ENCODE measurements at places on chromosomes 2 and 18.

GRCh38 chr18:49813069-49813318 is 339 bp downstream of the ACAA2 start:
- no peak for DNase-seq

GRCh38 chr2:135091681-135092080 is 39.6 kb downstream of the RAB3GAP1 start:
- DNase-seq = no peak

DNA sequence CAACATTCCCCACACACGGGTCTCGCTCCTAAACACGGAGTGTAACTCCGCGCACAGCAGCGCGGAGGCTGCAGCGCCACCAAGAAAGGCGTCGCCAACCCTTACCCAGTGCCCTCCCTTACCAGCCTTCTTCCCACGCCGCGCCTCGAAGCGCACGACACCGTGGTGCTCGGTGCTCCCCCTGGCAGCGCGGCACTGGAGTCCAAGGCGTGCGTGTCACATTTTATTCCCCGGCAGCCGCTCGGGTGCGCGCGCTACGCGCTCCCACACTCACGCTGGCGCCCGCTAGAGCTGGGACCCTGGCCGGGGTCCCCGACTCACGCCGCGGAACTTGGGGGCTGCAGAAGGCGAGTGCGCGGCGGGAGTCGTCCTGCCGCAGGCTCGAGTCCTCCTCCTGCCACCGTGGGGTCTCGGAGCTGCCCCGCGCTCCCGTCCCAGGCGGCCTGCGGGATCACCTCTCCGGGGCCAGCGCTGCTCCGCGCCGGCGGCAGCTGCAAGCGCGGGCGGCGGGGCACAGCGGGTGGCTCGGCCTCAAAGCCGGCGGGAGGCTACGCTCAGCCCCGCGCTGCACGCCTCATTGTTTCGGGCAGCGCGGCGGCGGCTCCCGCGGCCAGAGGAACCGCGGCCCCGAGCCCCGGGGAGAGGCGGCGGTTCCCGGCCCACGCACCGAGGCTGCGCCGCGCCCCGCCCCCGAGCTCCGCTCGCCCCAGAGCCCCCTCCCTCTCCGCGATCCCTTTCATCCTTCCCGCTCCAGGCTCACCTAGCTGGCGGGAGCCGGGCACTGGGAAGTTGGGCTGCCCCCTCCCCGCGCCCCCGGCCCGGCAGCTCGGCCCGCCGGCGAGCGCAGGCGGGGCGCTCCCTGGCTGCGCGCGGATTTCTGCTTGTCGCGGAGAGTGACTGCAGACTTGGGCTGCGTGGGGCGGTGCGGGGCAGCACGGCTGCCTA is at the start of gene ST6GAL2:
ST6GAL2 (minus strand) TSS at position 197 of the 945 bp plus-strand sequence. CDS start 42,190 bp downstream, outside the sequence.
- no peak for DNase-seq

GRCh38 chr2:20677301-20678085 is 10.5 kb downstream of the GDF7 start:
- no peak for DNase-seq

DNA sequence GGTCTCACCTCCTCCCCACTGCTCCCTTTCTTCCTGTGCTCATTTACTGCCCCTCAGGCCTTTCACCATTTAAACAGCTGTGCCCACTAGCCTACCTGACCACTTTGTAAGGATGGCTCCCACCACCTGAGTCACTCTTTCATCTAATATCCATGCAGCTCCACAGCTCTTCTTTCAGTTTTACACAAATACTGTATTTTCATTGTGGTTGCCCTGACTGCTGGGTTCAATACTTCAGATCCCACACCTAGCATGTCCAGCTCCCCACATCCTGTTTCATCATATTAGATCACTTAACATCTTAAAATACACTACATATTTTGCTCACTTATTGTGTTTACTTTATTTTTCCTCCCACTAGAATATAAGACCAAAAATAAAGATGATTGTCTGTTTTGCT is 1110.6 kb downstream of the TSN start:
- DNase-seq = no peak

DNA sequence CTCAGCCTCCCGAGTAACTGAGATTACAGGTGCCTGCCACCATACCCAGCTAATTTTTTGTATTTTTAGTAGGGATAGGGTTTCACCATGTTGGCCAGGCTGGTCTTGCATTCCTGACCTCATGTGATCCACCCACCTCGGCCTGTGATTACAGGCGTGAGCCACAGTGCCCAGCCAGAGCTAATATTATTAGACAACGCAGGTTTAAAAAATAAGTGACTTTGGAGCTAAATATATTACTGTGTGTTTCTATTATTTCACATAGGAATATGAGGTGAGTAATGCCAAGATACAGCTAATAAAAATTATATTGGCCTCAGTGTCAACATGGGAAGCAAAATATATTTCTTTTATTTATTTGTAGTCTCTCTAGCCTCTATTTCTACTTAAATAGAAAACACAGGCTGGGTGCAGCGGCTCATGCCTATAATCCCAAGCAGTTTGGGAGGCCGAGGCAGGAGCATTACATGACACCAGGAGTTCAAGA is 120.2 kb downstream of the C2orf74 start:
- DNase-seq = no peak

DNA sequence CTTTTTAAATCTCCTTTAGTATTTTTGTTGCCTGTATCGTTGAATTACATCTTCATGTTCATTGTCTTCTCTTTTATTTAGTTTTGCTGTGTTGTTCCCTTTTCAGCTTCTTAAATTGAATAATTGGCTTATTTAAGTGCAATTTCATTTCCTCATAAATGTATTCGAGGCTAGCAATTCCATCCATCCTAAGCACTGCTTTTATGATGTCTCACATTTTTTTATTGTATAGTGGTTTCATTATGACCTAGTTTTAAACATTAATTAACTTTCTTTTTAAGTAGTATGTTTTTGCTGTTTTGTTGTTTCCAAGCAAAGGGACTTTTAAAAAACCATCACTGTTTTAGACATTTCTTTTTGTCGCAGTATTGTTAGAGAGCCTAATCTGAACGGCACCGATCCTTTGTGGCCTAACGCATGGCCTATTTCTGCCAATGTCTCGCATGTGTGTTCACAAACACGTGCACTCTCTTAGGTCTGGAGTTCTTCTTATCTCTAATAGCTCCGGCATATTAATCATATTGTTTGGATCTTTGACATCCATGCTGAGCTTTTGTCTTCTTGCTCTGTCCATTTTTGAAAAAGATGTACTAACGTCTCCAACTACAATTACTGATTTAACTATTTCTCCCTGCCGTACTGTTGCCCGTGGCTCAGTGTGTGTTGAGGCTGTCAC is 59.6 kb upstream of the ZNF516 start:
- DNase-seq = no peak

GRCh38 chr2:216533609-216534008 is 35.0 kb downstream of the RPL37A start:
- DNase-seq = no peak

- no peak for DNase-seq
These were observed 56.7 kb downstream of the GPR39 start for GRCh38 chr2:132473174-132473883.

- DNase-seq = no peak
These were observed 36.3 kb upstream of the CTDP1 start for GRCh38 chr18:79643054-79643984.

DNA sequence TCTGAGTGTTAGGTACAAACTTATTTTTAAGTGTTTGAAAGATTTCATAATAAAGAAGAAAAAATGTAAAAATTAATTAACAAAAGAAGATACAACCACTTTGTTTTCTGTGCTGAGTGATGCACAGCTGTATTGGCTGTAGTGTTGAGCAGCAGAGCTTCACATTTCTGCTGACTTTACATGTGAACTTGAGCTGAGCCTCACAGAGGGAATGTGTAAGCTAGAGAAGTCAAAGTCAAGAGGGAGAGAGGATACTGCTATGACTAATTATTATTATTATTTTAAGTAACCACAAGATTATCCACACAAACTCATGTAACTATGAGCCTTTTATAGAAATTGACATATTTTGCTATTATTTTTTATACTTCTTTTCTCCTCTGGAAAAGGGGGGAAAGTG is 159.1 kb upstream of the ZSWIM2 start:
- no peak for DNase-seq

DNA sequence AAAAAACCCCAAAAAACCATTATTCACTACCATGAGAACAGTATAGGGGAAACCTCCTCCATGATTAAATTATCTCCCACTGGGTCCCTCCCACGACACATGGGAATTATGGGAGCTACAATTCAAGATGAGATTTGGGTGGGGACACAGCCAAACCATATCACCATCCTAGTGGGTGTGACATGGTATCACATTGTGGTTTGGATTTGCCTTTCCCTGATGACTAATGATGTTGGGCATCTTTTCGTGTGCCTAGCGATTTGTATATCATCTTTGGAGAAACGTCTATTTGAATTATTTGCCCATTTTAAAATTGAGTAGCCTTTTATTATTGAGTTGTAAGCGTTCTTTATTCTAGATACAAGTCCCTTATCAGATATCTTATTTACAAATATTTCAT is 8.7 kb upstream of the ASAP2 start:
- DNase-seq = no peak

- DNase-seq = no peak
These were observed 73.6 kb downstream of the SPATS2L start for GRCh38 chr2:200380091-200380561.

DNA sequence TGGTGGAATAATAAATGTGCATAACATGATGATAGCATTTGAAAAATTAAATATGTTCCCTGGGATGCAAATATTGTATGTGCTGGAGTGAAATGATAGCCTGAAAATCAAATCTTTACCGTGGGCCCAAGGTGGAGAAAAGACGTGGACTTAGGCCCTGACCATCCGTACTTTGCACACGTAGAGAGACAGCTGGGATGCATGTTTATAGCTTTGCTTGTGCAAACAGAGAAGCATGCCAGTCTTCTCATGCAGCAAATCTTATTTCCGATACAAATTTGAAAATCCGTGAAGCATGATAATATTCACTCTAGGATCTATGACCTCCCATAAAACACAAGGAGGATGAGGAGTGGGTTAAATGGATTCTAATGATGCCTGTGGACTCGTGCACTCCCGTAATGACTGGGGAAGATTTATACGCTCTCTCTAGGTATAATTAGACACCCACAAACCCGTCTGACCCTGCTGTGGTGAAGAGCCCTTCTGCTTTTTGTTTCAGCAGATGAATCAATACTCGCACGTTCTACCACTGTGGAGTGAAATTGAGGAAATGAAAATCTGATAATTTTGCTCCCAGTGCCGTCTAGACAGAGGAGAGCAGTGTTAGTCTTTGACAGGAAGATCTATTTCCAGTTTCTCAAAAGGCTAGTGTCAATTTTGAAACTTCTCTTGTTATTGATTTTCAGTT is 810.3 kb upstream of the SALL3 start:
- no peak for DNase-seq

DNA sequence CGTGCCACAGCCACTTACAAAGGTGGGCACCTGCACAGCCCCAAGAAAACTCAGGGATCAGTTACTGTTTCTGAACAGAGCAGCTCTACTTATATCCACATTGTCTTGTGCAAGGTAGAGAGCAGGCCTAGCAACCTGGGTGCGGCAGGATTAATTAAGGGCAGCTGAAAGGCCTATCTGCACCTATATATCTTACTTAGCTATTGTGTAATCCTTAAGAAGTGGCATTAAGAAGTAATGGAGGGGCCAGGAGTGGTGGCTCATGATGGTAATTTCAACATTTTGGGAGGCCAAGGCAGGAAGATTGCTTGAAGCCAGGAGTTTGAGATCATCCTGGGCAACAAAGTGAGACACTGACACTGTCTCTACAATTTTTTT is 12.8 kb upstream of the ARL5A start:
- DNase-seq = no peak

DNA sequence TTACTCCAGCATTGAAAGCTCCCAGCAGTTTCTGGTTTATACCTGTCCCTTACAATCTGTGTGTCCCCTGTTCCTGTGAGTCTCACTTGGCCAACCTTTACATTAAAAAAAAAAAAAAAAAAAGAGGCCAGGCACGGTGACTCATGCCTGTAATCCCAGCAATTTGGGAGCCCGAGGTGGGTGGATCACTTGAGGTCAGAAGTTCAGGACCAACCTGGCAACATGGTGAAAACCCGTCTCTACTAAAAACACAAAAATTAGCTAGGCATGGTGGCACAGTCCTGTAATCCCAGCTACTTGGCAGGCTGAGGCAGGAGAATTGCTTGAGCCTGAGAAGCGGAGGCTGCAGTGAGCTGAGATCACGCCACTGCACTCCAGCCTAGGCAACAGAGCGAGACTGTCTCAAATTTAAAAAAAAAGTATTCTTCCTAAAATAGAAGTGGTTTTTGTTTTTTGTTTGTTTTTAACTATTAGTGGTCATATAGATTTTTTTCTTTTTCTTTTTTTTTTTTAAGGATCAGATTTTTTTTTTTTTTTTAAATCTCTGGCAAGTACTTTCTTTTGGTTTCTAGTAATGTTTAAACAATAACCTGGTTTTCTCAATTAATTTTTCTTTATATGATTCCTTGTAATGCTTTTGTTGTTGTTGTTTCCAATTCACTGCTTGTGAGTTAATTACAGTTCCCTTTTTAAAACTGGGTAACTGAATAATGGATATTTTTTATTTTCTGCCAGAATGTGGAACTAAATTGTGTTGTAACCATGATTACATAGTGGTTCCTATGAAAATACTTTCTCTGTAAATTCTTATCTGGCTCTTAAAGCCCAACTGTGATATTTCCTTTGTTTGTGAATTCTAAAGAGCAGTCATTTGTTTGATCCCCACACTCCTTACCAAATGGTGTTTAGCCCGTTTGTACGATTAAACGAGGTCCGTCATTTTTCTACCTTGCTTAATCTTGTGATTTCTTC is 116.8 kb downstream of the CTAGE1 start:
- no peak for DNase-seq

DNA sequence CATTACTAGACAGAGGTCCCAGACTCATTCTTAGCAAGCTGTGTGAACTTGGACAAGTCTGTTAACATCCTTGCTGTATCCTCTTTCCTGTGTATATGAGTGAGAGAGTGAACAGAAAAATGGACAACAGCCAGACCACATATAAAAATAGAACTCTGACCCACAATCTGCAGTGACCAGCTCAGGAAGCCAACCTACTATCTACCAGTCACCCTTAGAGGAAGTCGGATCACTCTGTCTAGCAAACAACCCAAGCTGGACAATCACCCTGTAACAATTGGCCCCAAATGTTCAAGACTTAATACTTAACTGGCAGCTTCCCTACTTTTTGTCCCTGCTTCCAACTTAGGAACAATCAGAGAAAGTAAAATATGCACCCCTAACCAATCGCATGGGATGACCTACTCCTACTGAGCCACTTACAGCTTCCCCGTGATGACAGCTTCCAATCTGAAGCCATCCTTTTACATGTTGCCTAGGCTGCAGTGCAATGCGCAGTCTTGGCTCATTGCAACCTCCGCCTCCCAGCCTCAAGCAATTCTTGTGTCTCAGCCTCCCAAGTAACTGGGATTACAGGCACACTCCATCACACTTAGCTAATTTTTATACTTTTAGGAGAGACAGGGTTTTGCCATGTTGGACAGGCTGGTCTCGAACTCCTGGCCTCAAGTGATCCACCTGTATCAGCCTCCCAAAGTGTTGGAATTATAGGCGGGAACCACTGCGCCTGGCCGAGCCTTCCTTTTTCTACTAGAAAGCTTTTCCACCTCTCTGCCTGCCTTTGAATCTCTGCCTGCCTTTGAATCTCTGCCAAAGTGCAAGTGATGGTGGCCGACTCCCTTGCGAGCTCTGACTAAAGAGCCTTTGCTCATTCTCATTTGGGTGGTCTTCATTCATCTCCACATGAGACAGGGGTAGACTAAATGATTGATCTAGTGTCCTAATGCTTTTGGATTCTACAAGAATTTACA is 158.3 kb upstream of the NDUFV2 start:
- DNase-seq = no peak

All from stimulated activated CD4-positive, alpha-beta T cell treated with anti-CD3 and anti-CD28 coated beads, Interleukin-1b, Interleukin-23, amount 100 ng/mL, for 1 hour (primary cell).